ENCODE measurements at places on chromosomes 11 and 22.
A peak's percentile ranks its signal among the peaks of the same experiment; 100 is the strongest.

DNA sequence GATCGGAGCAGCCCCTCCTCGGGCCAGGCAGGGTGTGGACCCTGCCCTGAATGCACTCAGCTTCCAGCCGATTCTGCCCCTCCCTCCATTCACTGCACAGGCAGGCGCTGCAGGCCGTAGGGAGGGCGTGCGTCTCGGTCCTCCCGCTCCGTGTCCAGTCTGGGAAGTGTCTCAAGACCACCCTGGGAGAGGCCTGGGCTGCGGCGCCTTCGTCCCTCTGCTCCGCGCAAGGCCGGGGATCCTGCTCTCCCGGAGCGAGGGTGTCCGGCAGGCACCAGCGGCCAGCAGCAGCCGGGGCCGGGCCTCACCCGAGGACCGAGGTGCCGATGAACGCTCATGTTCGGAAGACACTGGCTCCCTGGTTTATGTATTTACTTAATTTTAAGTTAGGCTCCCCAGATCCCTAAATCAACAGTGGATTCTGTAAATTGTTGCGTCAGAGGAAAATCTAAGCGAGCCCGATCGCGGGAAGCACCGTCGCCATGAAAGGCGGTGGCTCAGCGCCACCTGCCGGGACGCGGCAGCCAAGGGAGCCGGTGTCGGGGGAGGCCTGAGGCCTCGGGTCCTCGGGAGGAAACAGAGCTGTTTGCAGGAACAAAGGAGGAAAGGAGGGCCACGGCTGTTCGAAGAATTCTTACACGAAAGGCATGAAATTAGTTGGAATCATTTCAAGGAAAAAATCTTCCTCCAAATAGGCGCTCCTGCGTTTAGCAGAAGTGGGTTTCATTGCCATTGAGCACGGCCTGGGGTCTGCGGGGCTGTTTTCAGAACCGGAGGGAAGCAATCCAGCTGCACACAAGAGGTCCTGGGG, 195.3 kb downstream of the BRD1 start:
- peak; percentile 66 for DNase-seq

GRCh38 chr22:30048681-30049080, 31.6 kb upstream of the HORMAD2 start:
- DNase-seq, result no peak

GRCh38 chr11:1103401-1104360, 29.0 kb downstream of the MUC2 start:
- no peak for DNase-seq

DNA sequence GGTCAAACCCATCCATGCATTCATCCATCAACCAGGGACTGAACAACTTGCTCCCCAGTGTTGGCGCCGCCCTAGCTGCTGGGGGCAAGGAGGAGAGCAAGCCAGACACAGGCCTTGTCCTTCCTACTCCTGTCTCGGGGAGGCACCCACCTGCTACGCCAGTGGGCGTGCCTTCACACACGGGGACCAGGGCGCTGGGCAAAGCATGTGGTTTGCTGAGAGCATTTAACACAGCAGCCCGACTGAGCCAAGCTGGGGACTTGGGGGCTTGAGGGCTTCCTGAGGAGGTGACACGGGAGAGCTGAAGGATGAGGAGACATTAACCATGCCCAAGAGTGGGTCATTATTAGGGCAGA, 30.6 kb downstream of the CACNA1I start:
- DNase-seq, result no peak

GRCh38 chr11:125903711-125904659, at the start of gene DDX25:
TSS of gene DDX25 (plus strand) at chr11:125904508. CDS start at chr11:125904518, 10 bp downstream.
- peak; percentile 23 for DNase-seq

DNA sequence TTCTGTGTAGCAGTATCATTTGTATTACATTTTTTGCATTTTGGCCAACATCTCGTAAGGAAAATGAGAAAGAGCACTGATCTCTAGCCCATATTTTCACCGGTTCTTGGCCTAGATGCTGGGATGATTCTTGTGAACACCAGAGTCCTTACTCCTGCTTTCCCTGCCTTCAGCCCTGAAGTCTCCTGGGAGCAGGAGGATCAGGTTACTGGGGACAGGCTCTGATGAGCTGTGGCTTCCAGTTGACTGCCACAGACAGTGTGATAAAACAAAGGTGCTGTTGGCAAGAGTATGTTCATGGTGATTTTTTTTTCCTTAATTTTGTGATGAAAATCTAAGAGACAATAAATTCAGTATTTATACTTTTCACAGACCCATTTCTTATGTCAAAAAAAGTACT, 34.2 kb upstream of the ADSL start:
- DNase-seq, result no peak

DNA sequence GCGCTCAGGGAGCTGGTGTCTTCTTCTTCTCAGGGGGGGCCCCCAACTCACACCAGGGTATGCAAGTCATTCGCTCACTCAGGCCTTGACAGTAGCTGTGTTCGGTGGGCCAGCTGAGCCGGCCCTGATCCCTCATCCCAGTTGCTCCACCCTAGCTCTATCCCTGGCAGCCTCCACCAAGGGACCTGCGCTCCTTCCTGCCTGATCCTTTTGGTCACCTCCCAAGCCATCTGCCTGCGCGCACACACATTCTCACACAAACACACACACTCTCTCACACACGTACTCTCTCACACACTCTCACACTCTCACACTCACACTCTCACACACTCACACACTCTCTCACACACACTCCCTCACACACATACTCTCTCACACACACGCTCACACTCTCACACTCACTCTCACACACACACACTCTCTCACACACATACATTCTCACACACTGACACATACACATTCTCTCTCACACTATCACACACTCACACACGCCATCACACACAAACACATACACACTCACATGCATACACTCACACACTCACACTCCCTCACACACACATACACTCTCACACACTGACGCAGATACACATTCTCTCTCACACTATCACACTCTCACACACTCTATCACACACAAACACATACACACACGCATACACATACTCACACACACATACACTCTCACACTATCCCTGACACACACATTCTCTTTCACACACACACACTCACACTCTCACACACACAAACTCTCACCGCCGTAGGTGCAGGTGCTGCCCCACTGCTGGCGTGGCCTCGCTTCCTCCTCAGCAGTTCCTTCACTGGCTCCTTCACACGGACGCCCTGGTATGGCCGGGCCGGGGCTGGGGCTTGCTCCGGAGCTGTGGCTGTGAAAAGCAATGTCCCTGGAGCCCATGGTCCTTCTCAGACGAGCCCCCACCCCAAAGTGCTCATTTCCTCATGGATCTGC, 20.8 kb downstream of the POU2AF1 start:
- no peak for DNase-seq

GRCh38 chr11:688681-689080, 6.3 kb downstream of the DEAF1 start:
- peak; percentile 55 for DNase-seq

- peak; percentile 97 for DNase-seq
These were observed 111.8 kb downstream of the CCDC81 start for GRCh38 chr11:86486261-86487030.

GRCh38 chr11:135075740-135076139, 663.7 kb upstream of the B3GAT1 start:
- peak; percentile 86 for DNase-seq

GRCh38 chr22:43587574-43587973, 175.8 kb downstream of the MPPED1 start:
- DNase-seq, result no peak

- peak; percentile 41 for DNase-seq
These were observed 7.0 kb downstream of the CCND1 start for GRCh38 chr11:69647761-69648497.

DNA sequence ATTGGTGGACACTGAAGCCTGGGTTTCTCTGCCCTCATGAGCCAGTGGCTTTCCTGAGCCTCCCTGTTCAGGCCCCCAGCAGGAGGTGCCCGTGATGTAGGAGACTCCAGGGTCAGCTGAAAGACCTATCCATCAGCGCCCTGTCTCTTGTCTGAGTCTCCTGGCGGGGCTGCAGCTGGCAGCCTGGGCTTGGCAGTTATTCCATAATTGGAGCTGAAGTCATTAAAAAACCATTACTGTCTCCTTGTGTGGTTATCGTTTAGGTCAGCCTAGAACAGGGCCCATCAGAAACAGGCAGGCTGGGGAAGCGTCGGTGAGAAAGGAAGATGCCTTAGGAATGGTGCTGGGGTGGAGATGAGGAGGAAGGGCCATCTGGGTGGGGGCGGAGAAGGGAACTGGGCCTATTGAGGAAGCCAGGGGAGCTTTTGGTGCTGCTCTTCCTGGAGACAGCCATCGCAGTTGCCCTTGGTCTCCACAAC, 5.0 kb downstream of the TUB start:
- DNase-seq, result no peak

GRCh38 chr11:35892166-35892565, 51.7 kb upstream of the LDLRAD3 start:
- DNase-seq, result no peak

DNA sequence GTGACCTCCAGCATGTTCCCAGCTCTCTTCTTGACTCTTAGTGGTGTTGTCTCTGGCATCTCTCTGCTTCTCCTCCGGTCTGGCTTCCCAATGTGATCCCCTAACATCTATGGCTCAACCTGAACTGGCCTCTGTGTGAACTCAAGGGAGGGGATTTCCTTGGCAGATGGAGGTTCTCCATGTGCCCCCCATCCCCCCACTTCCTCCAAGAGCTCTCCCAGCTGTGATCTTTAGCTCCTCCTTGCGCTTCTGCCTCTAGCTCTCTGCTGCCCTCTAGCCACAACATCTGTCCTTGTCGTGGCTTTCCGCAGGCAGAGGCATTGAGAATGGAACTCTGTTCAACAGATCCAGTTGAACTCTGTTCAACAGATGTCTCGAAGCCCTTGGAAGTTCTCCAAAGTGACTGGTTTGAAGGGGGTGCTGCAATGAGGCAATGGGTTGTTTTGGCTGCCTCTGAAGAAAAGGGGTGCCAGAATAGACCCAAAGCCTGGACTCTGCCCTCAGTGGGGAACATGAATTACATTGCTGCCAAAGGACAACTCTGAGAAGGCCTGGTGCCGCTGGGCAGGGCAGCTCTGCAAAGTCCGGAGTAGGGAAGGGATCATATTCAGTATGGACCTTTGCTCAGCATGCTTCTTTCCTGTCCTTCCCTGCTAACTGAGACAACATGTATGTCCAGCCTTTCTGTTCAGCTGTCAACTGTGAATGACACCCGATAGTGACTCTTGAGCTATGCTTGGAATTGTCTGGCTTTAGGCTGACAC, 61.9 kb downstream of the ADM start:
- peak; percentile 98 for DNase-seq

- peak; percentile 95 for DNase-seq
These were observed 493.2 kb downstream of the MIAT start for GRCh38 chr22:27150544-27150941.

DNA sequence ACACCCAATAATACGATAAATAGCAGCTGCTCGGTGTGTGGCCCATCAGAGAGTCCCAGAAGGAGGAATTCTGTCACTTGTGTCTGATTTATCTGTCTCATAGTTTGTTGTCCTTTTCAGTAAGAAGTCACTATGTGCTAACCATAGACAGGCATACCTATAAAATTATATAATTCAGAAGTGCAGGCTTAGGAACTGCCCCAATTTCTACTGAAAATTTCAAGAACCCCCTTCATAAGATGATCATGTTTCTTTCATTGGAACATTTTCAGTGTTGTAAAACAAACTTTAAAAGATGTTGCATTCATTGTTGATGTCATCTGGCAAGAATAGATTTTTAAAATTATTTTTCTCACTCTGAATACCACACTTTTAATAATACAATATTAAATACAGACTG, at the start of gene OR2D2:
TSS of gene OR2D2 (minus strand) at position 101 of the 400 bp plus-strand sequence. CDS start at position 101, 0 bp downstream.
- no peak for DNase-seq

GRCh38 chr11:2805388-2806056, 80.1 kb downstream of the CDKN1C start:
- DNase-seq, result no peak

DNA sequence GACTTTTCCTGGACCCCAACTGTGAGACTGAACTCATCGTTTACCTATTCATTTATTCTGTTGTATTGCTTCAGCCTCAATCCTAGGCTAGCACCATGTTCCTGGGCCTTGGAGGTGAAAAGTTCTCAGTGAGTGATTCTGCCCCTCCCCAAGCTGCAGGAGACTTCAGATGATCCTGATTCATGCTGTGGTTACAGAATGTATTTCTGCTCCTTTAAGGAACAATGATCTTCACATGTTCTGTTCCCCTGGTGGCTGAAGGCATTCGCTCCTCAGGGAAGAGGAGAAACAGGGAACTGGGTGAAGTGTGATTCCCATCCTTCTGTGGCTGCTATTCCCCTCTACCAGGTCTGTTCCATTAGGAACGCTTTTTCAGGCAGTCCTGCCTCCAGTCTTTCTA, 2.4 kb downstream of the OR52E1 start:
- DNase-seq, result no peak

- peak; percentile 76 for DNase-seq
These were observed 13.7 kb downstream of the MS4A13 start for GRCh38 chr11:60528934-60529333.

DNA sequence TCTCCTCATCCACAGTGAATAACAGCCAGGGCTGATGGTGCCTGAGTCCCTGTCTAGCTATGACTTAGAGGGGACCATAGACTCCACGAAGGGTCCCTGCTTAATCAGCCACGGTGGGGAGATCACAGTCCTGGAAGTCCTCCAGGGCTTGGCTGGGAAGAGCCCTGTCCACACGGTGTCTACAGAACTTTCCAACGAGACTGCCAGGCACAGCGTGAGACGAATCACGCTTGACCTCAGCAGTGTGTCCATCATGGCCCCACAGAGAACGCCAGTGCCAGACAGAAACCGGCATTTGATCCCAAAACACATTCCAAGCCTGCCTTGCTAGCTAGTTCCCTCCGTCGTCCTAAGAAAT, 143.4 kb downstream of the CRYBB2 start:
- no peak for DNase-seq

- peak; percentile 17 for DNase-seq
These were observed 32.2 kb downstream of the MMP20 start for GRCh38 chr11:102592634-102593581.

GRCh38 chr22:48921411-48921903, 906.2 kb downstream of the BRD1 start:
- DNase-seq, result no peak

DNA sequence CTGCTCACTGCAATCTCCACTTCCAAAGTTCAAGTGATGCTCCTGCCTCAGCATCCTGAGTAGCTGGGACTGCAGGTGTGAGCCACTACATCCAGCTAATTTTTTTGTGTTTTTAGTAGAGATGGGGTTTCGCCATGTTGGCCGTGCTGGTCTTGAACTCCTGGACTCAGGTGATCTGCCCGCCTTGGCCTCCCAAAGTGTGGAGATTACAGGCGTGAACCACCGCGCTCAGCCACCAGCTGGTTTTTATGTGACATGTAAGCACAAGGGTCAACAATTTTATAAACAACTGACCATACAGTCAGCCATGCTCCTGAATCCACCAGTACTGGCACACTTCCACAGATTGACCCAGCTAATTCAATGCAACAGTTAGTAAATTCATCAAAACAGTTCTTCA, 526.3 kb upstream of the LRRC4C start:
- no peak for DNase-seq
